Muscle of arm (tissue), 14 donors: ENCODE measurements at places on chromosomes 1 and 21. TPM values are rescaled to one million over a fixed set of nuclear protein-coding genes. Genes with fewer than 3 reads are reported as not detected.

DNA sequence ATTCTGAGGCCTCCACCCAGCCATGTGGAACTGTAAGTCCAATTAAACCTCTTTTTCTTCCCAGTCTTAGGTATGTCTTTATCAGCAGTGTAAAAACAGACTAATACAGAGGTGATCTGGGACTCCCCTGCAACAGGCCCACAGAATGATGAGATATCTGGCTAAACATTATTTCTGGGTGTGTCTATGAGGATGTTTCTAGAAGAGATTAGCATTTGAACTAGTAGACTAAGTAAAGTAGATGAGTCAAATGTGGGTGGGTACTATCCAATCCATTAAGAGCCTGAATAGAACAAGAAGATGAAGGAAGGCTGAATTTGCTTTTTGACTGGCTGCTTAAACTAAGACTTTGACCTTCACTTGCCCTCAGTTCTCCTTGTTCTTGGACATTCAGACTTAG lies 396.5 kb upstream of the LRRC7 start:
- no peak for DNase-seq

GRCh38 chr1:228079601-228080263 lies 2.8 kb upstream of the ARF1 start:
- no peak for DNase-seq

- DNase-seq, result no peak
Observed at GRCh38 chr1:176994931-176995596, 169.4 kb downstream of the ASTN1 start.

- no peak for DNase-seq
Observed at GRCh38 chr1:35554266-35555211, 2.7 kb downstream of the KIAA0319L start.

GRCh38 chr1:28296401-28297261 lies 32.2 kb upstream of the MED18 start:
- peak; percentile 16 for DNase-seq

DNA sequence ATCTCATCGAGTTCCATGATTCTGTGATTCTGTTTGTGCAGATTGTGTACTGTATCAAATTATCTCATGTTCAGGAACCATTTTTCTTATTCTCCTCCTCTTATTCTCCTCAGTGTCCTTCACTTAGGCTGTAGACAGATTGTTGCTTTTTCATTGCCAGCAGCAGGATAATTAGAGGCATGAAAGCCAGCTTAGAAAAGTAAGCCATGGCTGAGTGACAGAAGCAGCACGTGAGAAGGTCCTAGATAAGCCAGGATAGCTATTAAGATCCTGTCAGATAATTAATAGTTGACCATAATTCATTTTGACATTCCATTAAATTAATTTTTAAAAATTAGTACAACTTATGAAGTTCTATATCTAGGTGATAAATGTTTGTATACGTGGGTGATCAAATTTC lies 60.8 kb upstream of the PRKACB start:
- DNase-seq, result no peak

DNA sequence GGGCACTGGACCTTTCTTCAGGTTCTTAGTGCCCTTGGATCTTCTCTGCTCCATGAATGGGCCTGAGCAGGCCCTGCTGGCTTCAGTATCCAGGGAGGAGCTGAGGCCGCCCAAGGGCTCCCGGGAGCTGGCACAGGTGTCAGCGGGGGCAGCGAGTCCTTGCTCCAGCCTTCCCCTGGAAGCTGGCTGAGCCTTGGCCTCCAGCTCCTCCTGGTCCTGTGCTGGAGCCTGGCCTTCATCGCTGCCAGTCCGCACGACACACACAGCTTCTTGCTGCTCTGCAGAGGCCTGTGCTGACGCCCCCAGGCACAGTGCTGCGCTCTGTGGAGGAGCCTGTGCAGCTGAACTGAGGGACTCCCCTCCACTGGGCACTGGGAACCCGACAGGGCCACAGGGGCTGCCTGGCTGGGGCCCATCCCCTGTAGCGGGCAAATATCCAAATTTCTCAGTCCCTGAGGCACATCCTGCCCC lies 1.7 kb downstream of the SPOCD1 start:
- no peak for DNase-seq

DNA sequence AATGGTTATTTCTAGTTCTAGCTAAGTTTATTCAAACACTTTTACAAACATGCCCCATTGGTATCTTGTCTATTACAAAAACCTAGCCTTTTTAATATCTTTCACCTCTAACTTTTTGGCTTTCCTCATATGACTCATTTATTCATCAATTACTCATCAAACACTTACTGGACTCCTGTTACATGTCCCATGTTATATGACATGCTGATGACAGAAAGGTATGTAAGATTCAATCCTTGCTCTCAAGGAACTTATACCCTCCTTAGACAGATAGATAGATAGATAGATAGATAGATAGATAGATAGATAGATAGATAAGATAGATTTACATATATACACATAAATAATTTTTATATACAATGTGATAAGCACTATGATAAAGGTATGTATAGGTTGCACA lies 33.9 kb upstream of the INSL5 start:
- DNase-seq, result no peak

DNA sequence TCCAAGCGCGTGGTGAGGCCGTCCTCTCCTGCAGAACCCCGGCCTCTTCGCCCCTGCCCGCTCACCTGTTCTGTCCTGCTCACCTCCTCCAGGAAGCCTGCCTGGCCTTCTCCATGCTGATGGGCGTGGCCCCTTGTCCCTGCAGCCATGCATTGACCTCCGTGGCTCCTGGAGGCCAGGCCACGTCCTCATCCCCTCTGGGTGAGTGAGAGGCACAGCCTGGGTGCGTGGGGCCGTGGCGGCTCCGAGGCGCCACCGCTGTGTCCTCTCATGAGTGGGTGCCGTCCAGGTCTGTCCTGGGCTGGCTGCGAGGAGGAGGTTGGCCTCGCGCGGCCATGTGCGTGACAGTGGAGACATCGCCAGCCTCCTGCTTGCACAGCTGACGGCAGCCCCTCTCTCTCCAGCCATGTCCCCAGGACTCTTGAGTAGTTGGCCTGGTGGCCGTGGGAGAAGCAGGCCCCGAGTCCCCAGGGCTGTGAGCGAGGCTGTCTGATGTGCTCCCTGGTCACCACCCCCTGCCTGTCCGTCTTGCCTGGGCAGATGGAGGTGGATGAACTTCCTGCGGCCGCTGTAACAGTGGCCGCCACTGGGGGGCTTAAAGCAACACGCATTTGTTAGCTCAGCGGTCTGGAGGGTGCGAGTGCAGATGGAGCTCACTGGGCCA lies 58.1 kb downstream of the PRKCZ start:
- peak; percentile 53 for DNase-seq

DNA sequence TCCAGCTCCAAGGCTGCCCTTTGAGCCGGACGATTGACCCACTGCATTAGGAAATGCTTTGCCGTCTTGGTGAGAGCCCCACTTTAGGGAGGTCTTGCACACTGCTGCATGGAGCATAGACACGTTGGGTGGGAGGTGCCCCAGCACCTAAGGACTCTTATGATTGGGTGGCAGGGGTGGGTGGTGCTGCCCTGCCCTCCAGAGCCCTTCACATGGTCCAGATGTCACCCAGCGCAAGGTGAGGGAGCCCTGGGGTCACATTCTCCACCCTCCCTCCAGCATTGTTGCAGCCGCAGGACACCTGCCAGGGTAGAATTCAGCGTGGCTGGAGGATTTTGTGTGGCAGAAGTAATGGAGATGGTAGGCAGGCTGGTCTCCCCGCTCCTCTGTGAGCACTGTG lies 137.4 kb upstream of the COL6A1 start:
- no peak for DNase-seq

GRCh38 chr1:34711485-34711884 lies 43.4 kb upstream of the GJB5 start:
- no peak for DNase-seq

DNA sequence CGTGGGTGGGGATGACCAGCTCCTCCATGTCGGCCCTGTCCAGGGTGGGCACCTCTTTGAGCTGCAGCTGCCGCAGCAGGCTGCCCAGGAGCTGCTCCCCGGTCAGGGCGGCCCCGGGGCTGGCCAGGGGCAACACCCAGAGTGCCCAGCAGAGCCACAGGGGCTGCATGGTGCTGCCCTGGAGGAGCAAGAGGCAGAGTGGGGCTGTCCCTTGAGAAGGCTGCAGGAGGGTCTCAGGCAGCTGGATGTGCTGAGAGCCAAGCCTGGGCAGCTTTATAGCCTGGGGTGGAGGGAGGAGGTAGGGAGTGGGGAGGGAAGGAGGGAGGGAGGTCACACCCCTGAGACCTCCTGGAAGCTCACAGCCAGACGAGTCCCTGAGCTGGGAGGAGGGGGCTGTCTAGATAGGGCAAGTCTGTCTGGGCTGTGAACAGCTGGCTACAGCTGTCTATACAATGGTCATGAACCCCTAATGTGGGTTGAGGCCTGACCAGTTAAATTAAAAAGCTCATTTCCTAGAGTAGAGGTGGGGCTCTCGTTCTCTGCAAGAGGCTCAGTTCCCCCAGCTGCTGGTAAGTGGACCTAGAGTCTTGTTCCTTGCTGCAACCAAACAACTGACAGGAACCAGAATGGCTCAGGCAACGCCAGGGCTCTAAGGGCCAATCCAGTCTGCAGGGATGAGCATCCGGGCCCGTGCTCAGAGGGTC lies at the start of gene LEFTY1:
TSS of gene LEFTY1 (minus strand) at position 249 of the 704 bp plus-strand sequence. CDS start at position 169, 80 bp downstream.
- no peak for DNase-seq

- DNase-seq, result peak; percentile 55
Observed at GRCh38 chr1:203769505-203770343, 4.7 kb downstream of the LAX1 start.

- no peak for DNase-seq
Observed at GRCh38 chr1:228005511-228006033, 1.2 kb upstream of the WNT3A start.

DNA sequence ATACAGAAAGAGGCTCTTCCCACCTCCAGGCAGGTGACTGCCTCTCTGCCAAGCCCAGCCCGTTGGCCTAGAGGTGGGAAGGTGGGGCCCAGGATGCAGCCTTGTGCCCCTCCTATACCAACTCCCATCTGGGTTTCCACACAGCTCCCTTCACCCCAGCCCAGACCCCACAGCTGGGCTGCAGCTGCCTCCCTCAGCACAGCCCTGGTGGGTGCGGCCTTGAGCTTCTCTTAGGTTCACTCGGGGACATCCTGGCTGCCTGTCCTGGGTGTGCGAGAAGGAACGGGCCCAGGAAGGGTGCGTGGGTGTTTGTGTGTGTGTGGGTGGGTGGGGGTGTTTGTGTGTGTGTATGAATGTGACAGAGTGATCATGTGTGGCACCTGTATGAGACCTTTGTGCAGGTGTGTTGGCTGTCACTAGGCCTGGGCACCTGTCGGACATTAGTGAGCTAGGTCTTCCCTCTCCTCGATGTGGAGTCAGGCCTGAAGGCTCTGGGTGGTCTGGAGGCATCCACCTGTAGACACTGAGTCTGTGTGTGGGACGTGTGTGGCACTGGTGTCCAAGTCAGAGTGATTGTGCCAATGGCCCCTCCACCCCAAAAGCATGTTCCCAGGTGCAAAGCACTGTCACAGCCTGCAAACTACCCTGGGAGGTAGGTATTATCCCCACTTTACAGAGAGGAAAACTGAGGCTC lies 30.7 kb downstream of the FOXO6 start:
- DNase-seq, result no peak

GRCh38 chr1:41637367-41637766 lies 152.9 kb upstream of the EDN2 start:
- no peak for DNase-seq

DNA sequence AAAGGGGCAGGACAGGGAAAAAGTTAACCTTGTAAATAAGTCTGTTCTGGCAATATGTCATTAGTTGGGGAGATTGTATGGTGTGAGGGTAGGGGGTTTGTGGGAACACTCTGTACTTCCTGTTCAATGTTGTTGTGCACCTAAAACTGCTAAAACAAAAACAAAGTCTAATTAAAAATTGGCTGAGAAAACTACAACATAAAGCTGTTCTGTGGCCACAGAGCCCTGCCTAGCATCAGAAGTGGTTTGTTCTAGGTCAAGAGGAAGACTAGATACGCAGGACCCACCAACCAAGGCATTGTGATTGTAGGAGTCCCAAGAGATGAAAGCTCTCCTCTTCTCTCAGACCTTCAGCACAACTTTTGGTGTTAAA lies 81.0 kb upstream of the LRRC8D start:
- no peak for DNase-seq

- no peak for DNase-seq
Observed at GRCh38 chr21:37670883-37671282, 245.4 kb downstream of the KCNJ6 start.

DNA sequence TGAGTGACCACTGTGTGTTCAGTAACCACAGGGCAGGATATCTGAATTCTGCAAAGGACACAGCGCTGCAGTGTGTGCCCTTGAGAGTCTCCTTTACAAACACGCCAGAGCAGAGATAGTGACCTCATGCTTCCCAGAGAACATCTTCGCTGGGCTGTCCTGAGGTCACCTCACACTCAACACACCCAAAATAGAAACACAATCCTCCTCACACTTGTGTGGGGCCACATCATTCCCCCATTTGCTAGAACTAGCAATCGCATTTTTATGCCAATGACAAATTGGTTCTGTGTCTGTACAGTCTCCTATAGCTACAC lies 140.1 kb upstream of the NRIP1 start:
- DNase-seq, result no peak

OR6K3 gene
- not detected for polyA plus RNA-seq

SH2D1B gene
- polyA plus RNA-seq, result 0.39 TPM

CHI3L2 gene
- not detected for polyA plus RNA-seq

OR11L1 gene
- polyA plus RNA-seq, result not detected

CD5L gene
- polyA plus RNA-seq, result 0.07 TPM

CR1L gene
- polyA plus RNA-seq, result 0.51 TPM

ANGPTL3 gene
- 0.19 TPM for polyA plus RNA-seq

CFHR4 gene
- polyA plus RNA-seq, result not detected

P3R3URF gene
- not detected for polyA plus RNA-seq
